ENCODE measurements at places on chromosomes 13 and 19.

DNA sequence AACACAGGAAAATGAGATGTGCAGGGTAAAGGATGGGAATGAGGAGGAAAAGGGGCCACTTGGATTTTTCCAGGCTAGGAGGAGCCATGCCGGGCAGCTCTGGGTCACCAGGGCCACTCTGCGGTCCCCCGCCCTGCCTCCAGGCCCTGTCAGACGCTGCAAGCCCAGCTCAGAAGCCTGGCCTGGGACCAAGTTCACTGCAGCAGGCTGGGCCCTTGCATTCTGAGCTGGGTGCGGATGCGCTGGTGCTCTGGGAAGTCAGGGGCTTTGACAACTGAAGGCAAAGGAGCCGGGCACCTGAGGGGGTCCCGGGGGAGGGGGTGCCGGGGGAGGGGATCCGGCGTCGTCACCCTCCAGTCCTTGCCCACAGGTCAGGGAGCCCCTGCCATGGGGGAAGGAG is 77.5 kb downstream of the WTIP start:
- DNase-seq = no peak

GRCh38 chr19:3835055-3835435 is 33.8 kb downstream of the ZFR2 start:
- DNase-seq = no peak

- no peak for DNase-seq
Observed at GRCh38 chr13:37919329-37919880, 49.8 kb upstream of the TRPC4 start.

- DNase-seq = no peak
Observed at GRCh38 chr13:32205431-32206096, 109.6 kb downstream of the ZAR1L start.

GRCh38 chr13:40440990-40441820 is 225.2 kb downstream of the FOXO1 start:
- DNase-seq = no peak

DNA sequence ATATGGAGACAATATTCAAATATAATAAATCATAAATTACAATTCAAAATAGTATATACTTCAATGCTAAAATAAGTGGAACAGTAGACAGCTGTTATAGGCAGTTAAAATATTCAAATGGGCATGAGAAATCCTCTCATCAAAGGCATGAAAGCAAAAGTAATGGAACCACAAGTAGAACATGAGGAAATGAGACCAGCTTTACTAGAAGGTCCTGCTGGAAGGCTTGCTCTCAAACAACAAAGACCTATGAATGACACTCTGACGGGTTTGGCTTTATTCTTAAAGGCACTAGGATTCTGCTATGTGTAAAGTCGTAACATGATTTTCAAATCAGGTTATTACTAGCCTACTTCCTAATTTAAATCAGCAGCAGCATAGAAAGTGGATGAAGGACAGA is 148.1 kb downstream of the VWA8 start:
- no peak for DNase-seq

GRCh38 chr13:89746554-89746953 is 1600.9 kb upstream of the MIR17HG start:
- no peak for DNase-seq

GRCh38 chr19:19661675-19662251 is 1.7 kb downstream of the ATP13A1 start:
- no peak for DNase-seq

DNA sequence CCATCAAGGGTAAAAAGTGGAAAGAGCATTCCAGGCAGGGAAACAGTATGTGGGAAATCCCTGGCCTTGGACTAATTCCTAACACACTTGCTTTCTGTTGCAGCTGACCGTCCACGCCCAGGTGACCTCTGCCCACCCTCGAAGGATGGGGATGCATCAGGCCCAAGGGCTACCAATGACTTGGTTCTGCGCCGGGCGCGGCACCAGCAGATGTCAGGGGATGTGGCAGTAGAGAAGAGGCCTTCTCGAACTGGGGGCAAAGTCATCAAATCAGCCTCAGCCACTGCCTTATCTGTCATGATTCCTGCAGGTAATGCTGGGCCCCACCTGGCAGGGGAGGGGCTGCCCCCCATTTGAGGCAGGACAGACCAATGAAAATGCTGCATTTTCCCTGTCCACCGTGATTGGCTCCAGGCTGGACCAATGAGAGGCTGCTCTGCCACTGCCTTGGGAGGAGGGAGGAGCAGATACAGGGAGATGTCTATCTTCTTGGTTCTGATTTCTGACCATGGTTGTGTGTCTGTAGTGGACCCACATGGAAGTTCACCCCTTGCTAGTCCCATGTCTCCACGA is 12.6 kb downstream of the DNASE2 start:
- no peak for DNase-seq

GRCh38 chr19:2631213-2631821 is 71.2 kb downstream of the GNG7 start:
- DNase-seq = no peak

DNA sequence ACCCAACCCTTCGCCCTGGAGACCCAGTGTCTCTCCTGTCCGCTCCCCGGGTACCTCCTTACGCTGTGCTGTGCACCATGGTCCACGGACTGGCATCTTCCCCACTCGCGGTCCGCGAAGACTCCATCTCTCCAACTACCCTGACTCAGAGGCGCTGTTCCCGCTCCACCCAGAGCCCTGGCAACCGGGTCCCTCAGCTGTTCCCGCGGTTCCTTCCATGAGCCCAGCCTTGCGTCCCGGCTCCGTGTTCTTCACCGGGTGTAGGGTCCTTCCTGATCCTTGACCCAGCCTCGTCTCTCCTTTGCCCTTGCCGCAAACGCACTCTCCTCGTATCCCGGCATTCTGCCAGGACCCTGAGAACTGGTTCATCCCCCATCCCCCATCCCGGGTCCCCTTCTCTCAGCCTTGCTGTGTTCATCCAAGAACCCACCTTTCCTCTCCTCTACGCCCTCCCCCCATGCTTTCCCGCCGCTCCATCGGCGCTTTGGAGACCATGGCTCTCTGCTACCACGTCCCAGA is 664 bp downstream of the ICAM5 start:
- DNase-seq = no peak

- no peak for DNase-seq
Observed at GRCh38 chr19:45448887-45449299, 18.9 kb upstream of the FOSB start.

GRCh38 chr19:10027158-10027997 is 14.1 kb downstream of the RDH8 start:
- peak; percentile 82 for DNase-seq

- no peak for DNase-seq
Observed at GRCh38 chr13:52838433-52839107, 9.9 kb downstream of the PCDH8 start.

DNA sequence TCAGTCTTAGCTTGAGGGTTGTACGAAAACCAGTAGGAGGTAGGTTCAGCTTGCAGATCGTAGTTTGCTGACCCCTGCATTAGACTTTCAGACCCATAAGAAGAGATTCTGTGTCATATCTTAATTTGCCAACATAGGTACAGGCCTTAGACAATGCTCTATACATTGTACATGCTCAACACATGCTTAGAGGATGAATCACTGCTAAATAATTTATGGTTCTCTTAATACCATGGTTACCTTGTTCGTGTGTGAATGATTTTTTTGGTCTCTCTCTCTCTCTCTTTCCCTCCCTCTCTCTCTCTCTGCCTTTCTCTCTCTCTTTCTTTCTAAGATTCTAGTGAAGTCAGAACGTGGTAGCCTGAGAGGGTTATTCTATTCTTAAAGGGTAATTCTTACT is 112.2 kb downstream of the FGF14 start:
- no peak for DNase-seq

- peak; percentile 7 for DNase-seq
Observed at GRCh38 chr13:40221460-40222201, 444.8 kb downstream of the FOXO1 start.

DNA sequence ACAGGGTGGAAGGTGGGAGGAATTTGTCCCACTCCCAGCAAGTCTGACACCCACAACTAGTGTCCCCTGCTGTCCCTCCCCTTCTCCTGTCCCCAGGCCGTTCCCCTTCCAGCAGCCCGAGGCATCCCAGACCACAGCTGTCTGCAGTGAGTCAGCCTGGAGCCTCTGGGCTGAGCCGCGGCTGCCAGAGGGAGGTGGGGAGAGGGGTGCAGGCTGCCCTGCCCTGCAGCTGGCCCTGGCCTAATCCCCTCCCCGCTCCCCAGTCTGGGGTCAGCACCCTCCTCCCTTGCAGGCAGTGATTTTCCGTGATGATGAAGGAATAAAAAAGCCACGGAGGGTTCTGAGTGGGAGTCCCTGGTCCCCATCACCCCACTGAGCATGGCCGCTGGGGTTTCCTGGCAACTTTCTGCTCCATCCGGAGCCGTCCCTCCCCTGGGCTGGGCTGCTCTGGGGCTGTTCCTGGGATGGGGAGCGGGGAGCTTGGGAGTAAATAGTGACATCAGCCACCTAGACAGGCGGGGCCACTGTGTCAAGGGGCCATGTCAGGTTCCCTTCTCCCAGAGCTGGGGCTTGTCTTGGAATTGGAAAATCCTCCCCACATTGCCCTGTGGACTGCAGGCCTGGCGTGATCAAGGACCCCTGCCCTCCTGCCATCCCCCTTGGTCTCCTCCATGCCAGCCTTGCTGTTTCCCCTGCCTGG is 16.8 kb downstream of the SPC24 start:
- DNase-seq = no peak

DNA sequence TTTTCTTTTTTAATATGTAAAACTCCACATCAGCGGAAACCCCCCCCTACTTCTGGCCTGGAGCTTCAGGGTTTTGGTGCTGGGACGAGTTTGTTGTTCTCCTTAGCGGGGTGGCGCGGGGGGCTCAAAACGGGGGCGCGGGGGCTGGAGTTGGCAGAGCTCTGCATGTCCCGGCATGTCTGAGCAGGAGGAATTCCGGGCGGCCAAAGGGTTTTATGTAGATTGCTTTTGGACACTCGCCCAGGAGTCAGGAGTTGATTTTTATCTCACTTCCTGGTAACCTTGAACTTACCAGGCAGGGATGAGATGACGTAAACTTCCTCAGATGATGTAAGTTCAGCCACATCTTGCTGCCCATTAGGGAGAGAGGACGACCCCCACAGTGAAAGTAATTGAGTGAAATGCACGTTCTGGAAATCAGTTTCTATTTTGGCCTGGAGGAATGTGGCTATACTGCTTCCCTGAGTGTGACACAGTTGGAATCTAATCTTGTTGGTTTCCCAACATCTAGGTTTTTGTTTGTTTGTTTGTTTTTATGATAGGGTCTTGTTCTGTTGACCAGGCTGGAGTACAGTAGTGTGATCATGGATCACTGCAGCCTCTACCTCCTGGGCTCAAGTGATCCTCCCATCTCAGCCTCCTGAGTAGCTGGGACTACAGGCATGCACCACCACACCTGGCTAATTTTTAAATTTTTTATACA is 21.0 kb upstream of the GDF15 start:
- DNase-seq = no peak

DNA sequence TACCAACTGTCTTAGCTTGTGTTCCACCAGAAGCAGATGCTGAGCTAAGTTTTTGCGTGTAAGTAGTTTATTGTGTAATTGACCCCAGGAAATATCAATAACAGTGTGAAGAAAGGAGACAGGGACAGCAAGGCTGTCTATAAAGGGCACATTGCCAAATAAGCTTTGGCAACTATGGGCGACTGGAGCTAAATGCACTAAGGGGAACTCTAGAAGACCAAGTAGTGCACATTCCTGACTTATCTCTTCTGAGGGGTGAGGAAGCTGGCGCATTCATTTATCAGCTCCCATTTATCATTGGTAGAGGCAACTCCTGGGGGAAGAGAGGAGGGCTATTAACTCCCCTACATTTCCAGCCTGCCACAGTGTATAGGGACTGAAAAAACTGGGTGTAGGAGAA is 135.0 kb downstream of the DLEU7 start:
- DNase-seq = no peak
